ENCODE measurements at places on chromosomes 3 and 15.
A peak's percentile ranks its signal among the peaks of the same experiment; 100 is the strongest.

DNA sequence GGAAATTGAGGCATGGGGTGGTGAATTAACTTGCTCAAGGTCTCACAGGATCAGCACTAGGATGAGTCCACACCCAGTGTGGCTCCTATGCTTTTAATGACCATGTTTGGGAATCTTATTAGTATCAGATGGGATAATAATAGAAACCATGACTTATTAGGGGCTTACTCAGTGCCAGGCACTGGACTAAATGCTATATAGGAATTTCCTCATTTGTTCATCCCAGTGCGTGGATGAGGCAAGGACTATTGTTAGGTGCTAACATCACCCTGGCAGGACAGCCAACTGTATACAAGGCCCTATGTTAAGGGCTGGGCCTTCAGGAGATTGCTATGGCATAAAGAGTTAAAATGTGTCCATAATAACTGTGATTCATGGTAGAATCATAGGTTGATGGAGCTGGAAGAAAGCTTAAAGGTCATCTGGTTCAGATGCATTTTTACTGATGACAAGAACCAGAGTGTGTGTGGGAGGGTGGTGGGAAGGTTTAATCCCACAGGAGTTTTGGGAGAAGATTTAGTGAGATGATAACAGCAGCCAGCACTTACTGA lies 4.7 kb upstream of the FEM1B start:
- no peak for DNase-seq

GRCh38 chr15:42402455-42403205 lies 43.3 kb downstream of the CAPN3 start:
- no peak for DNase-seq

GRCh38 chr3:195696632-195697278 lies 24.0 kb upstream of the MUC20 start:
- DNase-seq: no peak

DNA sequence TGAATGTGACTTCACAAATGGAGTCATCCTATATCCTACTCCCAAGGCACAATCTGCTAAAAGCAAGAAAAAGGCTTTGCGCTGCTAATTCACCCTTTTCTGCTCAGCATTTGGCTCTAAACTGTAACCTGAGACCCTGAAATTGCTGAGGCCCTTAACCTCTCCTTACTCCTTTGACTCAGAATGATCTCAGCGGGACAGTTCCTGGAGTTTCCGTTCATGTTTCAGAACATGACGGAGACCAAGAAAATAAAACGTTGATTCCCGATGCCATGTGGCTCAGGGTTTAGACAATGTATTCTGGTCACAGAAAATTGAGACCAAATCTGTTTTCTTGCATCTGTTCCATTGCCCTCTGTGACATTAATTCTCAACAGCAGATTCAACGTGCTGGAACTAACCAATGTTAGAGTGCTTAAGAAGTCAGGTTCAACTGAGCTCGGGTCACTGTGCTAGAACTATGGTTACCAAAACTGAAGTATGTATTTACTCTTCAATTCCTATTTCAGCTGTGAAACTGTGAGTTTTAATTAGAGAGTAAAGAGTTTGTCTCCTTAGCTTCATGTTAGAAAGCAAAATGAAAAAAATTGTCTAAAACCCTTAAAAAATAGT lies 45.4 kb upstream of the TMC3 start:
- no peak for DNase-seq

DNA sequence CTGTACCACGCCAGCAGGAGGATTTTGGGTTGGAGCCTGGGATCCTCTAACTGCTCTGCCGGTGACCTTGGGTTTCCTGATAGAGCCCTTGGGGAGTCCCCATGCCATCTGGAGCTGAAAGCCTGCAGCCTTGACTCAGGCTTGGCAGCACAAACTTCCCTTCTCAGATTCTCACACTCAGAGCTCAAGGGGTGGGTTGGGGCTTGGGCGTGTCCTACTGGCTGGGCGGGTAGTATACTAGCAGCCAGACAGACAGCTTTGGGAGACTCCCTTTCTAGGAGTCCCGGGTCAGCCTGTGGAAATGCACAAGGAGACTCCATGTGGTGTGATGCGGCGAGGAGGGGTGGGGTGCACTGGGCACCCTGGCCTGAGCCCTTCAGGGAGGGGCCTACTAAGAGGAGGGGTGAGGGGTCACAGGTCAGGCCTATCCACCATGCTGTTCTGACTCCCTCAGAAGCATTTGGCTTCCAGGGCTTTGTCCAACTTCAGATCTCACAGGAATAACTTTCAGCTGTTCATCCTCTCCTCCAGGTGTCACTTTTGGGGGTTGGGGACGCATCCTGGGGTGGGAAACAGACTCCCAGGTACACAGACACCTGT lies 21.6 kb upstream of the PLXNA1 start:
- DNase-seq: no peak

GRCh38 chr3:20060974-20061685 lies 20.9 kb downstream of the KAT2B start:
- DNase-seq: no peak

DNA sequence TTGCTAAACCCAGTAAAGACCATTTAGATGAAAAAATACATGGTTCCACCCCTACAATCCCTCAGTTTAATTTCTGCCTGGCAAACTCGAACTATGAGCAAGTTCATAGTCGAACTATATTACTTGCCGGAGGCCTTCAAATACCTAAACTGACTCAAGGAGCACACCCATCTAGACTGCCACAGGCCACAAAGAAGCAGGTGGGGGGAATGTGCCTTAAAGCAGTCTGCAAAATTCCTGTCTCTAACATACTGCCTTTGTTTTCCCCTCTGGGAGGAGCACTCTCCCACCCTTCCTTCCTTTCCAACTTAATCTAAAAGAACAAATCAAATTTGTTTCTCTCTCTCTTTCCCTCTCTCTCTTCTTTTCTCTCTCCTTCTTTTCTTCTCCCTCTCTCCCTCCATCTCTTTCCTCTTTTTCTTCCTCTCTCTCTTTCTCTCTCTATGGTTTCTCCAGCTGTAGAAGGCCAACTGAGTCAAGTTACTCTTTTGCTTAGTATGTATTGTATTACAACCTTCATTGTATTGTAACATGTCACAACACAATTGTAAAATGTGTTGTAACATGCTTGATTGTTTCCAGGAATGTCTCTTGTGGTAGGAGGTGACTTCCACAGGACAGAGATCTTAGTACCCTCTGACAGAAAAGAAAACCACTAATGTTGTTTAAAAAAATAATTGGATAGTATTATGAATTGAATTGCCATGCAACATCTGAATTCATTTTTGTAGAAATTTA lies 496.3 kb downstream of the ROBO2 start:
- DNase-seq: no peak

DNA sequence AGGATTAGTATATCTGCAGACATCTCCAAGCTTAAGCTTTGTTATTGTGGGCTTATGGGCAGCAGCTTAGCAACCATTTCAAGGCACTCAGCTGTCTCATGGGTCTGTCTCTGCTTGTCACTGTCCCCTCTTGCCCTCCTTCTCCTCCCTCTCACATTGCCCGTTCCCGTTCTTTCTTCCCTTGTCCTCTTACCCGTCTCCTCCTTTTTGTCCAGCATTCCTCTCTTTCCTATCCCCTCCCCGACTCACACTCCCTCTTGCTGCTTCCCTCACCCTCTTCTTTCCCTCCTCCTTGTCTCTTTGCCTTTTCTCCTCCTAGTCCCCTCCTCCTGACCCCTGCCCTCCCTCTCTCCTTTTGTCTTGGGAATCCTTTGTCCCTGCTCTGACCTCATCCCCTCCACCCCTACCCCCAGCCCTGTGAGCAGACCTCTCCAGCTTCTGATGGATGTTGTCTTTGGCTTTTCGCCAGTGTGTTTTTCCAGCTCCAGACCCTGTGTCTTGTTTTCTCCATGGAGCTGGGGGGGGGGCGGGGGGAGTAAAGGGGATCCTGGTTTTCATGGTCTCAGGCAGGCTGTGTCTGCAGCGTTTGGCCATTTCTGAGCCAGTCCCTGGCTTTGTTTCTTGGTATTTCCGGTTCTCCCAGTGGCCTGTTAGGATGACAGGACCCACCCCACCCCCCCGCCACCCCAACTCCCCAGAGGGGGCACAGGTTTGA lies 47.9 kb upstream of the TRAK1 start:
- DNase-seq: no peak

GRCh38 chr3:106534206-106534605 lies 665.4 kb upstream of the CBLB start:
- DNase-seq: no peak

- DNase-seq: no peak
These were observed 2.6 kb downstream of the FAM43A start for GRCh38 chr3:194688200-194688740.

DNA sequence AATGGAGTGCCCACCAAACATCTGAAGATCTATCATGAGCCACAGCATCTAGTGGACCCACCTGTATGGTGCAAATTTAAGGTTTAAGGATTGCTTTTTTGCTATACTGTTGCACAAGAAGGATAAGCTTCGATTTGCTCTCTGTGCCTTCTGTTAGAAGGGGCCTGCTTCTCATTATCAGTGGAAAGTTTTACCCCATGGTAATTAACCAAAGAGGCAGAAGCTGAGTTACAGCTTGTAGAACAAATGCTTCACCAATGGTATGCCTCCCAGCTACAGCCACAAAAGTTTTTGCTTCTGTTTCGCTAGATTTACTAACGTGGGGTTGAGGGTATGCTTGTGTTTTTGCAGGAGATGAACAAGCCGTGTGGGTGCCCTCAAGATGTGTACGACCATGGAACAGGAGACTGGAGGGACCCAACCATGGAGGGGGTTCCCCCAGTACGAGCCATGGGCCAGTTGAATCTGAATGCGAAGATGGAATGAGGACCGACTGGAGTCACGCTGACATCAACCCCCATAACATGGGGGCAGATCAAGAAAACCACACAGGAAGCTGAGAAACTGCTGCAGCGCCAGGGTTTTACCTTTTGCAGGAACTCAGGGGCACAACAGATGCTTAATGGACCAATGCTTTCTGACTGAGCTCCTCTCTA lies 43.5 kb downstream of the ACAD9 start:
- peak; percentile 11 for DNase-seq

GRCh38 chr15:31155151-31155550 lies 53.6 kb upstream of the TRPM1 start:
- DNase-seq: no peak

- DNase-seq: no peak
These were observed 116.8 kb upstream of the SPATA16 start for GRCh38 chr3:173257797-173258196.

DNA sequence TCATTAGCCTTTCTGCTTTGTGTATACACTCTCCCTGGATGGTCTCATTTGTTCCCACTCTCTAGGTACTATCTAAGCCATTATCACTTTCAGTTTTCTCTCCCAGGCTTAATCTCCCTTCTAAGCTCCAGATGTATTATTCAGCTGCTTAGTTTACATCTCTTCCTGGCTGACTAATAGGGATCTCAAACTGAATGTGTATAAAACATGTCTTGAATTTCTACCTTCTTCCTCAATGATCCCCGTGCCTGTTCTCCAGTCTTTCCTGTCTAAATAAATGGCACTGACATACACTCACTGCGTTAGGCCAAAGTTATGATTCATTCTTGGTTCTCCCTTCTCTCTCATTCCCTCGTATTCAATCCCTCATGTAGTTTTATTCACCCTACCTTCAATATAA lies 127.3 kb downstream of the NR2F2 start:
- DNase-seq: no peak

GRCh38 chr15:72033711-72034110 lies 84.2 kb downstream of the MYO9A start:
- DNase-seq: no peak

GRCh38 chr3:157427901-157428300 lies 8.7 kb upstream of the PTX3 start:
- DNase-seq: no peak

- no peak for DNase-seq
These were observed 1.8 kb downstream of the BCL6 start for GRCh38 chr3:187743195-187744141.

- DNase-seq: no peak
These were observed 78.4 kb downstream of the CHSY1 start for GRCh38 chr15:101173233-101174119.

DNA sequence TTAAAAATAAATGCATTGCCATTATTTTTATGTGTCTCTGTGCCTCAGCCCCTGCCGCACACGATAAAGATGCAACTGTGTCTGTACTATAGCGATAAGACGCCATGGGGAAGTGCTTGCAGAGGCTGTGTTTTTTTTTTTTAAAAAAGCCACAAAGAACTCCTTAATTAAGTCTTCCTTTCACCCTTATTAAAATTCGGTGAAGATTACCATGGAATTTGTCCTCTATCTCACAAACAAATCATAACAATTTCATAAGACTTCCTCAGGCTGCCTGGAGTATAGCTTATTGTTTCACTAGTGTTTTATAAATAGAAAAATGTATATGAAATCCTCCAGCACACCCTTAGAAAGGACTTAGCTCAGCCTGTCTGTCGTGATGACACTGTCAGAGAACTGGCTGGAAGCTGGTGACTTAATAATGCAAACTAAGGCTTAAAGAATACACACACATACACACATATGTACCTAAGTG lies 374.8 kb upstream of the SLCO3A1 start:
- DNase-seq: no peak

- no peak for DNase-seq
These were observed 66.9 kb downstream of the CEP63 start for GRCh38 chr3:134552784-134553183.

DNA sequence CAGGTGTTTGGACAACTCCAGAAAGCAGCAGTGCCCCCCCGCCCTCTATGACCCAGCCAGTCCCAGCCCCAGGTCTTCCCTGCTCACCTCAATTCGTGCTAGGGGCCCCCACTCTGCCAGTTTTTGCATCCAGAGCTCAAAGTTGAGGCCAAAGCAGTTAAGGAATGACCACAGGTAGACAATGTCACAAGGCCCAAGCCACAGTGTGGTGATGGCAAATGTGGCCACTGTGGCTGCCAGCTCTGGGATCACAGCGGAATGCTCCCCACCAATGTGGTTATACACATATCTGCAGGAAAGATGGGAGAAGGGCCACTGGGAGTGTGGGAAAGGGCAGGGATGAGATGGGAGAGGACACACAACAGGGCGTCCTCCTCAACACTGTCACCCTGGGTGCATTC lies 8.2 kb downstream of the KLHL40 start:
- DNase-seq: no peak

DNA sequence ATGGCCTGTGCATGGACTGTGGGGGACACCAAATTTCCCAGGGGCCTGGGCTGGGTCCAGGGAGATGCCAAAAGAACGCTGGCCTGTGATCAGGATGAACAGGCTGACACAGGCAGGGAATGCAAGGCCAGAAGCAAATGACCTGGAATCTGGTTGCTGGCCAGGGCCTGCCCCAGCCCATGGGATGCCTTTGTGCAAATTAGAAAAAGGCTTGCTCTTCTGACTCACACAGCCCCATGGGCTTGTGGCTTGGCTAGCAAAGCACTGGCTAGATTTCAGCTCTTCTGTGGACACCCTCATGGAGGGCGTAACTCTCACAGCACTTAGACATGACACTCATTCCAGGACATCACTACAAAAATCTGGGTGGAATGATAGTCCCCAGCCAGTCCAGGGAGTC lies 356.0 kb downstream of the SHQ1 start:
- DNase-seq: no peak

DNA sequence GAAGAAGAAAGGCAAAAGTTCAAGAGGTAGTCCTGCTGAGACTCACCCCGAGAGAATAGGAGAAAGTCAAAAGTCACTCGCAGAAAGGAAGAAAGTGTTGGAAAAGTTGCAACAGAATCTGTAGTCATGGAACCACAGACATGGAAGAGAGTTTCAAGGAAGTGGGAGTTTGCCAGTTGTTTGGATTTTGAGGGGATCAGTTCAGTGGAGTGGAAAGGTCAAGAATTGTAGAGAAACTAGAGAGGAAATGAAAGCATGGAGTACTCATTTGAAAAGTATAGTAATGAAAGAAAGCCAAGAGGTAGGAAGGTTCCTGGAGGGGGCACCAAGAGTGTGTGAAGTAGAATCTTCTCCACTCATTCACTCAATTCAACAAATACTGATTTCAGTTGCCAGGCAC lies 34.7 kb downstream of the SPTSSB start:
- no peak for DNase-seq

GRCh38 chr3:73405853-73406252 lies 218.9 kb downstream of the PDZRN3 start:
- DNase-seq: no peak
